Activated naive CD8-positive, alpha-beta T cell treated with anti-CD3 and anti-CD28 coated beads, Interleukin-2, amount 10 ng/mL, durations not matched to agents 7 days and 5 days (primary cell): ENCODE measurements at places on chromosomes 7 and 10.
A peak's percentile ranks its signal among the peaks of the same experiment; 100 is the strongest.

DNA sequence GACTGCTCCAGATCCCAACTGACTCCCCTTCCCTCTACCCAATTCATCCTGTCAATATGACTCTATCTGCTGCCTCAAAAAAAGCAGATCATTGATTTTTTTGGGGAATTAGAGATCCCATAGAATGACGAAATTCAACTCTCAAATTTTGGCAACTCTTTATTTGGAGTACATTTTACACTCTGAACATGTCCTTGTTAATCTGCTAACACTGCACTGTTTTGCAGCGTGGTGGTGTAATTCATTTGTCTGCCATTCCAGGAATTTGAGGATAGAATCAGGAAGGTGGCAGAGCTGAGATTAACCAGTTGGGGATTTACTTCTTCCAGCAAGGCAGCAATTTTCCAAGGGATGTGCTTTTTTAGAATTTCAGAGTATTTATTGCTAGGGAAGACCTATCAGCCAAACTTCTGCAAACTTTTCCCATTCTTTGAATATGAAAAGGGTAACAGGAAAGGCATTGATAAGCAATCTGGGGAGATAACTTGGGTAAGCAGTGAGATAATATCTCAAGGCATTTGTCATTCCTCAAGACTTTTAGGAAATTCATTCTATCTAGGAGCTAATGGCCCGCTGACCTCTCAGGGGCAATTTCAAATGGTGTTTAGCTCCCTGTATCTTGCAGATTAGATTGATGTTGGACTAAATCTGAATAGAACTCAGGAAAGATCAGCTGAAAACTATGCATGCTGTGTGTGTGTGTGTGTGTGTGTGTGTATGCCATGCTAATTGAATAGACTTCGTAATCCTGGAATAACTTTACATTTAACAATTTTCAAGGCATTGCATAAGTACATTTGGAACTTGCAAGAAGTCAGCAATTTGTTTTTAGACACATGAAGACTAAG is 9.7 kb downstream of the BAMBI start:
- DNase-seq: no peak

GRCh38 chr10:74055383-74056049 is 57.6 kb downstream of the VCL start:
- no peak for DNase-seq

GRCh38 chr10:86342111-86342863 is 24.3 kb downstream of the GRID1 start:
- no peak for DNase-seq

GRCh38 chr10:29256586-29256985 is 32.3 kb upstream of the LYZL1 start:
- DNase-seq: no peak

DNA sequence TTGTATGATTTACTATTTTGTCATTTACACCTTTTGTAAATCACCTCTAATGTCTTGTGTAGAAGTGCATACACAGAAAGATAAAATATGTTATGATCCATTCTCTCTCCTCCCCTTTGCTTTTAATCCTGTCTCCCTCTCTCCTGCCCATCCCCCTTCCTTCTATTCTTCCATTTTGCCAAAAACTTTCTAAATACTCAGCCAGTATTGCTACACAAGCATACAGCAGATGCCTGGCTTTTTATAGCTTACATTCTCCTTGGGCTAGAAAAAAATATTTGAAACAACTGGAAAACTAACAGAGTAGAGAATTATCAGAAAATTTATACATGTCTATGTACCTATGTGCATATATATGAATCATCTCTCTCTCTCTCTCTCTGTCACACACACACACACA is 308.7 kb upstream of the BMPER start:
- no peak for DNase-seq

DNA sequence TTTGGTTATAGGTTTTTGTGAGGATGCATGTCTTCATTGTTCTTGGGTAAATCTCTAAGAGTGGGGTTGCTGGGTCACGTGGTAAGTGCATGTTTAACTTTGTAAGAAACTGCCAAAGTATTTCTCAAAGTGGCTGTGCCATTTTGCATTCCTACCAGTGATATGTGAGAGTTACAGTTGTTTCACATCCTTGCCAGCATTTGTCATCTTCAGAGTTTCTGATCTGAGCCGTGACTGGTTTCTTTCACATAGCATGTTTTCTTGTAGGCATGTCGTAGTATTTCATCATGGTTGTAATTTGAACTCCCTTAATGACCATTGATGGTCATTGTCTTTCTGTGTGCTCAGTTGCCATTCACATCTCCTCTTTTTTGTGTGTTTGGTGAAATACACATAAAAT is 286.0 kb downstream of the RNLS start:
- DNase-seq: no peak

DNA sequence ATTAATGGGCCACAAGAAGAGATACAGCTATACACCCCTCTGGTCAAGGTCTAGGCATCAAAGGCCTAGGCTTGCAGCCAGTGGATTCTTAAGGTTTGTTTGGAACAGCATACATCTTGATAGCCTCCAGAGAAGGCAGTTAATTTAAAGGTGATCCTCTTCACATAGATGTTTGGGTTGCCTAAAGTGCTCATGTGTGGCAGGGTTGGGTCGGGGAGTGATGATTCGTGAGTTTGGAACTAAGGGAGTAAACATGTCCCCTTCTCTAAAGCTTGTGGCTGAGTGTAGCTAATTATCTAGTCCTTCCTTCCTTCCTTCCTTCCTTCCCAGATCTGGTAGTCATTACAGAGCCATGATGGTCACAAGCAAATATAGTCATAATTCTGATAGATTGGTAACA is 12.4 kb downstream of the PCLO start:
- DNase-seq: no peak

DNA sequence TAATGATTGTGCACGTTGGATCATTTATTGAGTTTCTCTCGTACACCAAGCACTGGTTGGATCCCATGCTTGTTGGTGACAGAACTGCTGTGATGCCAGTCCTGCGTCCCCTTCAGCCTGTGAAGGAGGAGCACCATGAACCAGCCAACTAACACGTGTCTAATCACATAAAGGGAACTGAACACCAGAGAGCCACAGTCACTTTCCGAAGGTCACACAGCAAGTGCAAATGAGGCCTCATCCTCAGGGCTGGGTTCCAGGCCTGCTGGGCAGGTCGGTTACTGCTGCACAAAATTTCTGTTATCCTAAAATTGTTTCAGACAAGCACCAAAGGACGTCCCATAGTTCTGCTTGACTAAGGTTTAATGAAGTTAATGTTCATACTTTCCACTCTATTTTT is 332.0 kb upstream of the ZNF32 start:
- DNase-seq: no peak

DNA sequence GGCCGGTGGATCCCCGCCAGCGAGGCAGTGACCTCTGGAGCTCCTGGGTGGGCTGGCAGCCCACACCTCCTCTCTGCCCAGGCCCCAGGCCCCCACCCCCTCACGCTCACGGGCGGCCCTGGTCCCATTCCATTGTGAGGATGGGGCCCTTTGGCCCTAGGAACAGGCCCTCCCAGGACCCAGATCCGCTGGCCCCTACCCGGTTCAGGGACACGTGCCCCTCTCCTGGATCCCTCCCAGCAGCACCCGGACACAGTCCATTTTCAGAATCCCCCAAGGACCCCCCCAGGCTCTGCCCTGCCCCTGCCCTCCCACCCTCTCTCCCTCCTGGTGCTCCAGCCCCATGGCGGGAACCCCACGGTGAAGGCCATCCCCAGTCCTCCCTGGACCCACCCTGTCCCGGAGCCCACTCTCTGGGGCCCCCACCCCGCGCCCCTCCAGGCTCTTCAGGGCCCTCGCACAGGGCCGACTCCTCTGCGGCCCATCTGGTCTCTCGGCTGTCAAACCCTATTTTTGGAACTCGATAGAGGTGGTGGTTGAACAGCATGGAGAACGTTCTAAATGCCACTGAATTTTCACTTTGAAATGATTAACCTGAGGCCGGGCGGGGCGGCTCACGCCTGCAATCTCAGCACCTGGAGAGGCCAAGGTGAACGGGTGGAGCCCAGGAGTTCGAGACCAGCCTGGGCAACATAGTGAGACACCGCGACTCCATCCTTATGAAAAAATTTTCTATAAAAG is 8.1 kb downstream of the ADAP1 start:
- no peak for DNase-seq

GRCh38 chr7:3589752-3590151 is 288.7 kb downstream of the SDK1 start:
- DNase-seq: no peak

DNA sequence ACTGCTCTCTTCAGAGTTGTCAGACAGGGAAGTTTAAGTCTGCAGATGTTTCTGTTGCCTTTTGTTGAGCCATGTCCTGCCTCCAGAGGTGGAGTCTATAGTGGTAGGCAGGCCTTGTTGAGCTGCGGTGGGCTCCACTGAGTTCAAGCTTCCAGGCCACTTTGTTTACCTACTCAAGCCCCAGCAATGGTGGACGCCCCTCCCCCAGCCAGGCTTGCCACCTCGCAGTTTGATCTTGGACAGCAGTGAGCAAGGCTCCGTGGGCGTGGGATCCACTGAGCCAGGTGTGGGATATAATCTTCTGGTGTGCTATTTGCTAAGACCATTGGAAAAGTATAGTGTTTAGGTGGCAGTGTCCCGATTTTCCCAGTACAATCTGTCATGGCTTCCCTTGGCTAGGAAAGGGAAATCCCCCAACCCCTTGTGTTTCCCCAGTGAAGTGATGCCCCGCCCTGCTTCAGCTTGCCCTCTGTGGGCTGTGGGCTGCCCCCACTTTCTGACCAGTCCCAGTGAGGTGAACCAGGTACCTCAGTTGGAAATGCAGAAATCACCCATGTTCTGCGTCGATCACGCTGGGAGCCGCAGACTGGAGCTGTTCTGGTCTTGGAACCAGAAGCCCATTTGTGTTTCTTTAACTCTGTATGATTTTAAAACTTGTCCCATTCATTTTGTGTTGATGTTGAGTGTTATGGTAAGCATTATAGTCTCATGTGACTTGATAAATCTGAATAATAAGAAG is 89.2 kb upstream of the CALCR start:
- no peak for DNase-seq

- no peak for DNase-seq
Observed at GRCh38 chr10:16919121-16919982, 102.1 kb upstream of the RSU1 start.

DNA sequence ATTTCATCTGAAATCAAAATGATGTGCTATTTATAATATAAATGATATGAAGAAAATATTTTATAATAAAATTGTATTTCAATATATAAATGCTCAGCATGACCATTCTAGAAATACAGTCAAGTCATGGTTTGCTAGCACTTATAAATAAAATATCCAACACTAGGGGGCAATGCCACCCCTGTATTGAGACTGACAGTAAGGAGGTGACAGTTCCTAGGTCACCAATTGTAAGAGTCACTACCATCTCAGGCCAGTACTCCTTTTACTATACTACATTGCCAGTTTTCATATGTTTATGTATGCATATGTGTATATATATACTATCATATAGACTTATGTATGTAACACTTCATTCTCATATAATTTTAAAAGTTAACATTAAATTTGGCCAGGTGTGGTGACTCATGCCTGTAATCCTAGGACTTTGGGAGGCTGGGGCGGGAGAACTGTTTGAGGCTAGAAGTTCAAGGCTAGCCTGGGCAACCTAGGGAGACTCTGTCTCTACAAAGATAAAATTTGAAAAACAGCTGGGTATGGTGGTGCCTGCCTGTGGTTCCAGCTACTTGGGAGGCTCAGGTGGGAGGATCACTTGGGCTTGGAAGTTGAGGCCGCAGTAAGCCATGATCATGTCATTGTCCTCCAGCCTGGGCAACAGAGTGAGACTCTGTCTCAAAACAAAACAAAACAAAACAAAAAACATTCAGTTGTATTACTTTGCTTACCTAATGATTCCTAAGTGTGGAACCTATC is 2.4 kb upstream of the CNOT4 start:
- DNase-seq: no peak

DNA sequence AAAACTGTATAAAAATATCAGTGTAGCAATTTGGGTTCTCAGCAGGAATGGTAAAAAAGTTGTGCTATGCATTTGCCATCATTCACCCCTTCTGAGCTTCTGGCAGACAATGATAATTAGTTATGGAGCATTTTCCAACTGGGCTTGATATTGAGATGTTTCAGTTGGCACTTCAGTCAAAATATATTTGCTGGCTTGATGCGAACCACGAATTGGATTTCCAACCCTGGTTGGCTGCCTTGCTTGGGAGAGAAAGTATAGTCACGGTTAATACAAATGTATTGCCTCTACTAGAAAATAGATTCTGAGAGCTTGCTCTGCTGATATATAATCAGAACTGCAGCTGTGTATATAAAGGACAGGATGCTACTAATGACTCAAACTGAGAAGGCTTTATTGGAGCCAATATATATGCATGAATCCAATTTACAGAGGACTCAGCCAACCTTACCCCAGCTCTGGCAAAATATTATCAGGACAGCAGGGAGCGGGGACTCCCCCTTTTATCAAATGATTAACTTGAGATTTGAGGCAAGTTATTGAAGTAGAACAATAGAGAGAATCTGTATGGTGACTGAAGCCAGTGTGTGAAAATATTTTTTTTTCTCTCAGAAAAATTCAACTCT is 219.8 kb upstream of the SMIM30 start:
- no peak for DNase-seq

DNA sequence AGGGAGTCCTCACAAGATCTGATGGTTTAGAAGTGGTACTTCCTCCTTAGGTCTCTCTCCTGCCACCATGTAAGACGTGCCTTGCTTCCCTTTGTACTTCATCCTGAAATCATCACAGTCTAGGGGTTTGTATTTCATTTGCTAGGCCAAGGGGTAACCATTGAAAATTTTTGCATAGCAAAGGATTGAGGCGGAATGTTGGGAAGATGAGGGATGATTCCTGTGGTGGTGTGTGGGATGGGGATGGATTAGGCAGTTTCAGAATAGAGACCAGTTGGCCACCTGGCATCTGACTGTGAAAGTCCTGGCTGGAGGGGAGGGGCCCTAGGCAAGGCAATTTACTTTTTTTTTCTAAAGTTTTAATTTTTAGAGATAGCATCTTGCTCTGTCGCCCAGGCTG is 222.9 kb downstream of the CAMK1D start:
- no peak for DNase-seq

- DNase-seq: peak; percentile 12
Observed at GRCh38 chr7:44050915-44051560, 6.5 kb downstream of the DBNL start.

- no peak for DNase-seq
Observed at GRCh38 chr7:137590071-137590755, 246.7 kb upstream of the PTN start.

GRCh38 chr7:151428378-151429236 is 11.3 kb downstream of the CRYGN start:
- no peak for DNase-seq

GRCh38 chr7:44889086-44889781 is 3.9 kb upstream of the PURB start:
- no peak for DNase-seq

DNA sequence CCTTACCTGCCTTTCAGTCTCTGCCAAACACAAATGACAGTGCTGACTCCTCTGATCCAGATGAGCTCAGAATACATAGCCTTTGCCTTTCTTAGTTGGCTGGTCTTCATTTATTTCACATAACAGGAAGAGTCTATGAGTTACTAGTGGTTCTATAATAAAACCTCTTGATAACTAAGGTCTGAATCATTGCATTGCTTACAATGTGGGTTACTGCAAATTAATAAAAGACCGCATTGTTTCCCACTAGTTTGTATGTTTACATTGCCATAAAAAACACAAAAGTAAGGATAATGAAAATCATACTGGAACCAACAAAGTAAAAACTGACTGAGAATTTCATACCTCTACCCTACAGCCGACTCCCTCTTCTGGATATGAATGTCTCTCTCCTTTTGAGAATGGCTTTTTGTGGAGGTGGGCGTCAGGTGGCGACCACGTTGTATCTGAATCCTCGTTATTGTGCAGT is 62.0 kb upstream of the AKR1E2 start:
- no peak for DNase-seq
